Osteoblast (primary cell): ENCODE measurements at places on chromosomes 16 and 17. TPM values are rescaled to one million over a fixed set of nuclear protein-coding genes. Genes with fewer than 3 reads are reported as not detected.

The NEUROD2 gene
- total RNA-seq: not detected in 2 replicates

The CHD3 gene
- 95.2 and 97.0 TPM in 2 replicates for total RNA-seq

The TEX19 gene
- total RNA-seq: under 0.01 and 0.29 TPM in 2 replicates

The ADAM11 gene
- 0.36 and 0.59 TPM in 2 replicates for total RNA-seq

The GRAP gene
- total RNA-seq: under 0.01 TPM in 1 of 2 replicates, not detected in the other

- peak; percentile 45 for DNase-seq
These were observed 3.3 kb downstream of the ASPHD1 start for GRCh38 chr16:29903590-29903989.

- peak; percentile 69 for DNase-seq
These were observed 76.2 kb downstream of the SPECC1 start for GRCh38 chr17:20085283-20085845.

DNA sequence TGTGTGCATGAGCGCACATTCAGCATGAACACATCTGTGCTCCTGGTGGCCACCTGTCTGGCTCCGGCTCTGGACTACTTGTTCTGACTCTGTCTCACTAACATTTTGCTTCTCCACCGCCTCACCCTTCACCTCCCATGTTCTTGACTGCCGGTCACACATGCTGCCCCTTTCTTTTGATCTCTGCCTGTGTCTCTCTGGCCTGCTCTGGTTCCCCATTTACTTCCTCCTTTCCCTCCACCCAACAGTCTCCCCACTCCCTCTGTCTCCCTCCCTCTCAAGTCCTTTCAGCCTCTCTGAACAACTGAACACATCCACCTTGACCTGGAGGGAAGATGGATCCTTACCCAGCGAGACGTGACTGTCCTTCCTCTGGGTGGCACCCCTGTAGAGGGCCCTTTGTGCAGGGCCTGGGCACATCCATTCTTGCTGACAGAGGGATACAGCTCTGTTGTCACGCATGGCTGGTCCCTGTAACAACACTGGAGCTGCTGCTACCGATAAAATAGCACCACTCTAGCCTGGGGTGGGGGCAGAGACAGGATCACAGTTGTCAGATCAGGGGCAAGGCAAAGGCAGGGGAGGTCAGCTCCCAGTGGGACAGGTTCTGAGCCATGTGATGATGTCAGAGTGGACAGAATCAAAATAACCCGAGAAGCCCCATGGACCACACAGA, 11.0 kb downstream of the ZSCAN32 start:
- no peak for DNase-seq

GRCh38 chr17:29682987-29683386, 60.3 kb upstream of the CORO6 start:
- no peak for DNase-seq

DNA sequence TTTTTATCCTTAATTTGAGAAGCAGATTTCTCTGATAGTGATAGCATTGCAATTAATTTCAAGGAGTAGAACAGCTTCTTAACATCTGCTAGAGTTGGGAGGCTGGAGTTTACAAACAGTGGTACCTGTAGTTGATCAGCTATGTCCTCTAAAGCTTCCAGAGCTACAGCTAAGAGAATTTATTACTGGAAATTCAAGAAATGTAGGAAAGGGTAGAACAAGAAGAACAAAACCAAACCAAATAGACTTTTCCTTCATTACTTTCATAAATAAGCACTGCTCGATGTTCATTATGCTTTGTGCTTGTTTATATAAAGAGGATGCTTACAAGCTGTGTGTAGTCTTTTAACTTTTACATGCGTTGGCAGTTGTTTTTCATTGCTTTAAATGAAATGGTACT, 333.6 kb upstream of the TBX2 start:
- no peak for DNase-seq

DNA sequence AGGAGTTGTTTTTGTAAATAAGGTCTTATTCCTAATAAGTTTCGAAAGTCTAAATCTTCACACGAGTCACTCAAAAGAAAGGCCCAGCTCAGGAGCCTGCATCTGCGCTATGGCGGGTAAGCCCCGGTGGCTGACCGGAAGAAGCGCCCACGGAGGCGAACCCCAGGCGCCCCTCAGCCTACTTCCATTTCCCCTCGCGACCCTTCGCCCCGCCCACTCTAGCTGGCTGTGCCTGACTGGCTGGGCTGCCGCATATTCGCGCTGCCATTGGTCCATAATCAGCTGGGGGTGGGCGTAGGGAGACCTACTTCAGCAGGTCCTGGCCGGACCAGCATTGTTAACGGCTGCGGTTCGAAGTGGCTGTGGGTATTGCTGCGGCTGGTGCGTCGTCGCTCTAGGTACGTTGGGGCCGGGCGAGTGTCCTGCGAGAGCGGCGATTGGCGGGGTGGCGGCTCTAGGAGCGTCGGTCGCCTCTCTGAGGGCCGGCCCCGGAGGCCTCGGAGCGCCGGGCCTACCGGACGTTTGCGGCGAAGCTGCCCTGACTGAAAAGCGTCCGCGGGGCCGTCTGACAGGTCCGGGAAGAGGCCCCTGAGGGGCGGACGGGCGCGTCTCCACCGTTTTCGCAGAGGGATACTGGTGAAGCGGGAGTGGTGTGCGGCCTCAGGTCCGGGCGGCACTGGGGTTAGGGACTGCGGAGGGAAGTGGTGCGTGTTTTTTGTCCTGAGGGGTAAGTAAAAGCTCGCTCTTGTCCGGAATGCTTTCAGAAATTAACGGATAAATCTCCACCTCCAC, at the start of gene ATF7IP2:
Gene ATF7IP2, plus strand, starts transcription at position 337 of the 792 bp plus-strand sequence. CDS start 44,560 bp downstream, outside the sequence.
- DNase-seq: peak; percentile 98

DNA sequence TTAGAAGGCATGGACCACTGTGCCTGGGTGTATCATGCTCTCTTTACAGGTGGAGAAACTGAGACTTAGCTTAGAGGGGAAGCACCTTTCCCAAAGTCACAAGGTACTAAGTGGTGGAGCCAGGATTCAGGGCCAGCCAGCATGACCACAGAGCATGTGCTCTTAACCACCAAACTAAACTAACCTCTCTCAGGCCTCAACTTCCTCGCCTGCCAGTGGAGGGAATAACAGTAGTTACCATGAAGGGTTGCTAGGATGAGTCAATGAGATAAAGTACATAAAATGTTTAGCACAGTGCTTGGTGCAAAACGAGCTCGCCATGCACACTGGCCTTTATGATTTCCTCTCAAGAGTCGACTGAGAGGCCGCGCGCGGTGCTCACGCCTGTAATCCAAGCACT, 6.4 kb upstream of the MYO1C start:
- peak; percentile 97 for DNase-seq

DNA sequence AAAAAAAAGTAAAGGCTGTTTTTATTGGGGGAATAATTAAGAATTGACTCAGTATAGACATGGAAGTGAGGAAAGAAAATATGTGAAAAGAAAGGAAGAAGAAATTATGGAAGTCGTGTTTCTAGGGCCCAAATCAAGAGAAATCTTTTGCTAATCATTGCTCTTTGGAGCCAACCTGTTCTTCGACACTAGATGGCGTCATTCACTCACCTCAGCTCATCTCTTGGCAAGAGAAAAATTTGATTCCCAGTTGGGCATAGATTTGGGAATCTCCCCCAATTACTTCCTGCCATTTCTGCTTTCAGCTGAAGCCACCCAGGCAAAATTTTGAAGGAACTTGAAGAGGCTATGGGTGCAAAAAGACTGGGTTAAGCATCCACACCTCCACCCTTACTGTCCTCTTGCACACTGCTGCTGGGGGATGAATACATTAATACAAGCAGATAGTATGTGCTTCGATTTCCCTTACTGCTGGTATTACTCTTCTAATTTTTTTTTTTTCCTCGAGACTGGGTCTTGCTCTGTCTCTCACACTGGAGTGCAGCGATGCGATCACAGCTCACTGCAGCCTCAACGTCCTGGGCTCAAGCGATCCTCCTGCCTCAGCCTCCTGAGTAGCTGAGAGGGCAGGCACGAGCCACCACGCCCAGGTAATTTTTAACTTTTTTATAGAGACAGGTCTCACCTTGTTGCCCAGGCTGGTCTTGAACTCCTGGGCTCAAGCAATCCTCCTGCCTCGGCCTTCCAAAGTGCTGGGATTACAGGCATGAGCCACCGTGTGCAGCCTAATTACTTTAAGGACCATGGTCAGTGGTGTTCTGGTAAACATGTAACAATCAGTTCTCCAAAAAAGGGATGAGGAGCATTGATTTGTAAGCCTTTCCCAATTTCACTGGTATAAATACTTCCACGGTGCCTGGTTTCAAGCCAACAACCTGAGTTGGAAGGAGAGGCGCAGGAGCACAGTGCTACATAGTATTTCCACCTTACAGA, 13.5 kb downstream of the PSMD7 start:
- DNase-seq: peak; percentile 88

GRCh38 chr17:44008205-44008909, 3.9 kb downstream of the NAGS start:
- DNase-seq: peak; percentile 62

DNA sequence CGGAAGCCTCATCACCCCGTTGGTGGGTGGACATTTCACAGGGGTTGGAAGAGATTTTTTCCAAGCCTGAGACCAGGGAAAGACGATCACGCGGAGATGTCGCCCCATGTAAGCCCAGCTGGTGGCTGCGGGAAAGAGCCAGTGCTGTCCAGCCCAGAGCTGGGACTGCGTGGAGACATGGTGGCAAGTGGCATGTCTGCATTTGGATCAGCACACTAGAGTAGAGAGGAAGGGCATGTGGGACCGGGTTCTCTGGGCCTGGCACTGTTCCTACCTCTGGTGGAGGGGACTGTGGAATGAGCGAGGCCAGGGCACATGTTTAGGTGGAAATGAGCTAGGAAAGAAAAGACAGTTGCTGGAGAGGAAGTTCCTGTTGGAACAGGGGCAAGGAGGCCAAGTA, 20.0 kb downstream of the SBK1 start:
- DNase-seq: peak; percentile 32

GRCh38 chr17:27567563-27567859, 63.5 kb upstream of the LGALS9 start:
- peak; percentile 15 for DNase-seq

DNA sequence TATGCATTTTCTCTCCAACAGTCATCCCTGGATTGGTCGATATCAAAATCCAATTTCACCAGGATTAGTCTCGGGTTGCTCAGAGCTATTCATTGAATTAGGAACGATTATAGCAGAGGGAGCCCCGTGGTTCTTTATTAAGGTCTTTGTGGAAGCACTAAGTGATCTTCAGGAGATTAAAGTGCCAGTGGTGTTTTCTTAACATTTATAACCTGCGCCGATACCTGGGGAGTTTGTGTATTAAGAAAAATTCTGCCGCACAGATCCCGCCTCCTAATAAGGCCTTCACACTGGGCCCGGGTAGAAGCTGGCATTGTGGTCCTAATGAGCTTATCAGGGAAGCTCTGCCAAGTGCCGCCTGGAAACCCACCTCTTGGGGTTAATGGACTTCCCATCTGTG, 238.7 kb downstream of the RBFOX1 start:
- peak; percentile 45 for DNase-seq

DNA sequence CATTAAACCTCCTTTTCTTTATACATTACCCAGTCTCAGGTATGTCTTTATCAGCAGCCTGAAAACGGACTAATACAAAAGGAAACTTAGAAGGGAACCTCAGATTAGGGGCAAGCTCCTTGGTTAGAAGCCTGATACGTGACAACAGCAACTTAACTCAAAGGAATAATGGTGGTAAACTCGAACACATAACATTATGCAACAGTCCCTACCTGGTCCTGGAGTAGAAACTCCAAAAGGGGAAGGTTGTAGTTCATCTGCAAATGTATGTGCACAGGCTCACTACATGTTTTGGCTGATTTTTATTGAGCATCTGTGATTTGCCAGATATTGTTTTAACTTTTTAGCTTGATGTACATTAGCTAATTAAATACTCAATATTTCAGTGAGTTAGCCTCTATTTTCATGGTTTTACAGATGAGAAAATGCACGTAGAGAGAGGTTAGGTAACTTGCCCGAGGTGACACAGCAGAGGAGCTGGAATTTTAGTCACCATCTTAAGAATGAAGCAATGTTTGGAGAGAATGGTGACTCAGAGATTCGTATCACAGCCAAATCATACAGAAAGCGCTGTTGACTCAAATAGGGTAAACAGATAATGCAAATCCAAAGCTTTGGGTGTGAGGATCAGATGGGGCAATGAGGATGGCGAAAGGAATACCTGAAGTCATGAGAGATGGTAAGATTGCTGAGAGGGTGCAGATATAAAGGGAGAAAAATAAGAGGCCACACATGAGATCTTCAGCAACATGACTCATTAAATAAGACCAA, 194.9 kb upstream of the RBFOX1 start:
- DNase-seq: no peak

DNA sequence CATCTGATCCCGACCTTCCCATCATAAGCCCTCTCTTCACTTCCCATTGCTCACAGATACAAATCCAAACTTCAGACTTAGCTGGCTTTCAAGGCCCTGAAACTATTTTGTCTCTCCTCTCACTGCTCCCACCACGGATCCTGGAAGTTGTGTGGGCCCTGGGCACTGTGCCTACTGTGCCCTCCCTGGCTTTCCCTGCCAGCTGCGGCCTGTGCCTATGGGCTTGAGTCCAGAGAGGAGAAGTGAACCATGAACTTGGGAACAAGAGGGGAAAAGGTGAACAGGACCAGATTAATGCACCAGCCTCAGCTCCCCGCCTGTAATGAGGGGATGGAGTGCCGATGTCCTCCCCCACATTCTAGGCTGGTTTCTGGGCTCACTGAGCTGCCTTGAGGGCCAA, 18.9 kb upstream of the KCNJ12 start:
- peak; percentile 31 for DNase-seq

GRCh38 chr17:36877771-36878170, 59.5 kb upstream of the LHX1 start:
- DNase-seq: no peak

- DNase-seq: no peak
These were observed 592.9 kb downstream of the MAF start for GRCh38 chr16:79007614-79008013.

GRCh38 chr16:48269011-48269410, 21.7 kb upstream of the ABCC11 start:
- DNase-seq: no peak

DNA sequence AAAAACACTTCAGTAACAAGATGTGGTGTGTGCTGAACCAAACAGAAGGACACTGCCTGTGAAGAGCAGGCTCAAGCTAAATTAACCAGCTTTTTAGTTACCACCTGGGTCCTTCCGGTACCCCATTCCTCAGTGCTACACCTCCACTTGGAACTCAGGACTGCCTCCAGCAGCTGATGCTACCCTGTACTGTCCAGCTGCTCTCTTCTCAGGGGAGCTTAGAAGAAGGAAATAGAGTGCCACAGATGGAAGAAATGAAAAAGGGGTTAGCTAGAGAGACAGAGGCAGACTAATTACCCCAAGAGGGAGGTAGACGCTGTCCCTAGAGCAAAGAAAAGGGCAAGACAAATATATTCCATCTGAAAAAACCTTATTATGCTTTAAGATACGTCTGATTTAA, 5.7 kb downstream of the MED13 start:
- no peak for DNase-seq
